ENCODE measurements at places on chromosomes 11 and 22.

- DNase-seq = no peak
These were observed 627 bp downstream of the DNAJC4 start for GRCh38 chr11:64230985-64231365.

DNA sequence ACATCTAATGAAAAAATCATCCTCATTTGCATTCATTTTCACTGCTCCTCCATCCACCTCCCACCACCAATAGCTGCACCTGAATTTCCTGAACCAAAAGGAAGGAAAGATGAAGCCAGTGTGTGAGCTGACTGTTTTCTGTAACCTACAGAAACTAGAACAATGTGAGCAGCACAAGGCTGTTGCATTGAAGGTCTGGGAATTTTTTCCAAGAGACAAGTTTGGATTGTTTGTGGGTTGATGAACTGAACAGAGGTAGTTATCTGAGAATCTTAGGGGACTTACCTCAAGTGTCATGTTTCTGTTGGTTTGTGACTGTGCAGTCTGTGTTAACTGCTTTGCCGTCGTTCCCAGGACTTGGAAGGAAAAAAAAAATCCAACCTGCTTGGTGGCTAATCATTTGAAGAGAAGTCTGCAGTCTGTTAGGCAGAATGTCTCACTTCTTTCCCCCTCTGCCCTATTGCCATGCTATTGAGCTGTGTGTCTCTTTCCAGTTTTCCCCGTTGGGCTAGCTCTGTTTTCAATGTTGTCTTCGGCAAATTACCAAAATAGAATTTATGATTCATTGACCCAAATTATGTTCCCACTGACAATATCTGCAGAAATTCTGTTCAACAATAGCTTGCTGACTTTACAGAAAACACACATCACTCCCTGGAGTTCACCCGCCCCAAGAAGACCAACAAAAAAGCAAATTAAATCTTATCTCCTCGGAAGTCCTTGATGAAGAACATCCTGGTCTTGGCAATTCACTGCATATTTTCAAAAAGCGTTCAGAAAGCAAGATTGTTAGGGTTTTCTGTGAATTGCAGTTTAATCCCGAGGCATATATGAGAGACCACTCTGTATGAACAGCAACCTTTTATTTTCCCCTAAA, 76.0 kb downstream of the SC5D start:
- no peak for DNase-seq

GRCh38 chr11:114321621-114322257, 25.5 kb downstream of the NNMT start:
- DNase-seq = no peak

- no peak for DNase-seq
These were observed 1676.0 kb upstream of the RAG2 start for GRCh38 chr11:38274031-38274430.

- DNase-seq = no peak
These were observed 47.8 kb upstream of the ALX4 start for GRCh38 chr11:44357711-44358110.

- DNase-seq = no peak
These were observed 61.3 kb upstream of the BARX2 start for GRCh38 chr11:129314371-129314770.

- DNase-seq = no peak
These were observed 129.2 kb upstream of the MTMR2 start for GRCh38 chr11:96052921-96053651.

- DNase-seq = no peak
These were observed 67.3 kb downstream of the PPFIBP2 start for GRCh38 chr11:7581021-7581590.

DNA sequence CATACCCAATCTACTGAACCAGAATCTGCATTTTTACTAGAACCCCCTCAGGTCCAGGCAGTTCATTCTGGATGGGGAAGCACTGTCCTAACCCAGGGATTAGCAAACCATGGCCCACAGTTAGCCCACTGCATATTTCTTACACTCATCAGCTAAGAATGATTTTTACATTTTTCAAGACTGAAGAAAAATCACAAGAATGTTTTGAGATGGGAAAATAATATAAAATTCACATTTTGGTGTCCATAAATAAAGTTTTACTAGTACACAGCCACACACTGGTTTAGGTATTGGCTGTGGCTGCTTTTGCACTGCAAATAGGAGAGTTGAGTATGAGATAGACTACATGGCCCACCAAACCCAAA, 59.4 kb downstream of the PPFIBP2 start:
- no peak for DNase-seq

DNA sequence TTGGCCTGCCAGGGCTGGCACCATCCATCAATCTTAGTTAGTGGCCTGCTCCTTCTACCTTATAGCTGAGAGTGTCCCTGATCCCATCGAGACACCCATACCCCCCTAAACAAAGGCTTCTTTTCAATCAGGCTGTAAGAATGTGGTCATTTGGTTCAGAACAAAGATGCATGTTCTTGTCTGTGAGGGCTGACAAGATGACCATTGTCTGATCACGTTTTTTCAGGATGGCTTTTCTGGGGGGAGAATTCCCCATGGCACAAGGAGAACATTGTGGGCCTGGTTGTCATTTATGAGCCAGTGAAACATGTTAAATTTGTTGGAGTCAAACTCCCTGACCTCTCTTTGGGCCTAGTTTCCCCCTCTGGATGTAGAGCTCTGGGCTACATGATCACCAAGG, 160.4 kb downstream of the INSC start:
- no peak for DNase-seq

DNA sequence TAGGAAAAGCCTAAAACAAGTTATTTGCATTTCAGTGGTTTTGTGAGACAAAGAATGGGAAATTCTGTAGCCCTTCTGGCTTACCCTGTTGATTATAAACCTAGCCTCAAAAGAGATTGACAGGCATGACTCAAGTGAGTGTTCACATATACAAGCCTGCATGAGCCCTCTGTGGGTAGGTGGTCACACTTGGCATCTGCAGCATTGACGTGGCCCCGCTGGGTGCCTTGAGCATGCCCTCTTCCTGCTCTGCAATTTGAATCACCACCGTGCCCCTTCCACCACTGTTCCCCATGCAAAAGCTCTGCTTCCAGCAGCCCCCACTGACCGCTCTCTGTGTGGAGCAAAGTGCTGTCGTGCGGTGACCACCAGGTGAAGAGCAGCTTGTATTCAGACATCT, 21.0 kb upstream of the ADSL start:
- no peak for DNase-seq

GRCh38 chr11:20762980-20763379, 93.6 kb downstream of the NELL1 start:
- DNase-seq = no peak

DNA sequence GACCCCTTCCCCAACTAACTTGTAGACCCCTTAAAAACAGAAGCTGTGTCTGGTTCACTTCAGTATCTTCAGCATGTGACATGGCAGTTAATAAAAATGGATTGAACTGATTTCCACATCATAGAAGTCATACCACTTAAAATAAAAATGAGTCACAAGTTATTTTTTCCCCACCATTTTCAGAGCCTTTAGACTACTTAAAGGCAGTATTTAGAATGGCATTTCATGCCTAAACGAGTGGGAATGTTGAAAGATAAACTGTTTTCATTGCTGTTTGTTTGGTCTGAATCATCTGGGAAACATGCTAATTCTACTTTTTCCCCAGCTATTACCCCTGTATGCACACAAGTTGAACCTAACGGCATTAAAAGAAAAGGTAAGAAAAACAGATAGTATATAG, 324.0 kb downstream of the RAB38 start:
- DNase-seq = no peak

DNA sequence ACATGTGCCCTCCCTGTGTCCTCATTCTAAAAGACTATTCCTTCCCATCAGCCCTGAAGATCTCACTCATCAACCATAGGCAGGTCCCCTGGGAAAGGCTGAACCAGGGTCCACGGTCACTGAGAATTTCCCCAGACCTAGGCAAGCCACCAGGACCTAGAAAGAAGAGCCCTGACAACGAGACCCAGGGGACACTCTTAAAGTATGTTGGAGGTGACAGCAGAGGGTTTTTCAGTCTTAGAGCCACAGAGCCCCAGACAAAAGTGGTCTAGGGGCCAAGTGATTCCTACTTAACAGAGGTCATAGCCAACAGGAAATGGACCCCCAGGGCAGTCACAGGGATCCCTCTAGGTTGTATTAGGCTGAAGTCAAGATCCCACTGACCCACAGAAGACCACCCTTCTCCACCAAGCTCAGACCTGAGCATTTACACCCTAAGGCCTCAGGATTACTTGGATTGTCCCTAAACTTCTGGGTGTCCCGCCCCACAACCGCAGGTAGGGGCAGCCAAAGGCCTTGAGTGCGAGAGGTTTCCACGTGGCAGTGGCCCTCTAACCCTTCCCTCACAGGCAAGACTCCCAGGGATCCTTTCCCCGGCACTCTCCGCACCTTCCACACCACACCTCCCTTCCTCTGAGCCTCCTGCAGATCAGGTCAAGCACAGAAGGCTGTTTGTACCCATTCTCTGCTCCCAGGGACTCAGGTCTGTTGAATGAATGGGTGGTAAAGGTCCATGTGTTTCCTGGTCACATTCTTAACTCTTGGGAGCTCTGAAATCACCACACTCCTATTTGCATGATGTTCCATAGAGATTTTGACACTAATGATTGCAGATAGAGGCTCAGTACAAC, 12.3 kb downstream of the POU2AF1 start:
- no peak for DNase-seq

GRCh38 chr22:20881231-20881630, 22.4 kb downstream of the SNAP29 start:
- DNase-seq = no peak

GRCh38 chr11:67052891-67053290, 3.8 kb upstream of the RHOD start:
- no peak for DNase-seq

GRCh38 chr11:72947229-72947628, 133.0 kb downstream of the ATG16L2 start:
- DNase-seq = no peak

GRCh38 chr11:75823946-75824345, 8.9 kb downstream of the UVRAG start:
- no peak for DNase-seq

GRCh38 chr11:95033051-95033450, 8.0 kb downstream of the KDM4E start:
- no peak for DNase-seq

DNA sequence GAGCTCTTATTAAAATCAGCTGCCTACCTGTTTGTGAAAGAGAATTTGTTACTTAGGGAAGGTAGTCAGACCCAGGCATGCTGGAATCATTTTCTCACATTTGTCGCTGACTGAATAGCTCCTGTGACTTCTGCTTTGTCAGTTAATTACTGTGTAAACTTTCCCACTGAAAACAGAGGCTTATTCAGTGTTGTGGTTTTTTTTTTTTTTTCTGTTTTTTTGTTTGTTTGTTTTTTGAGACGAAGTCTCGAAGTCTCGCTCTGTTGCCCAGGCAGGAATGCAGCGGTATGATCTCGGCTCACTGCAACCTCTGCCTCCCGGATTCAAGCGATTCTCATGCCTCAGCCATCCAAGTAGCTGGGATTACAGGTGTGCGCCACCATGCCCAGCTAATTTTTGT, 5.6 kb upstream of the LDLRAD3 start:
- no peak for DNase-seq

- DNase-seq = no peak
These were observed 44.2 kb downstream of the MRE11 start for GRCh38 chr11:94449437-94449836.

- no peak for DNase-seq
These were observed 205.5 kb downstream of the DSCAML1 start for GRCh38 chr11:117591316-117592039.

DNA sequence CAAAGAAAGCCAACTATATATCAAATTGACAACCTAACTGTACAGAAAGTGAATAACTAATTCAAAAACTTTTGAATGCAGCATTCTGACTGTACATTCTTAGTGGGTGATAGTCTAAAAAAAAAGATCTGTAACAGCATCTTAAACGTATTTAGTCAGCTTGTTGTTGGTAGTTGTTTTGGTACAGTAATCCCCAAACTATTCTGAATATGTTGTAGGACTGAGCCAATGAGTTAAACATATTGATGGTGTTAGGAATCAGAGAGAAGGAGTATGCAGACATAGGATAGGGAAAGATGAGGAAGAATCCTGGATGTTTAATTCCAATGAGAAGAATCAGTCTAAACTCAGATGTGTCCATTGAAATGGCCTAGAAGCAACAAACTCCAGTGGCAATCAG, 41.9 kb upstream of the KIRREL3 start:
- no peak for DNase-seq

- DNase-seq = no peak
These were observed 1.7 kb downstream of the TYMP start for GRCh38 chr22:50527921-50528681.

DNA sequence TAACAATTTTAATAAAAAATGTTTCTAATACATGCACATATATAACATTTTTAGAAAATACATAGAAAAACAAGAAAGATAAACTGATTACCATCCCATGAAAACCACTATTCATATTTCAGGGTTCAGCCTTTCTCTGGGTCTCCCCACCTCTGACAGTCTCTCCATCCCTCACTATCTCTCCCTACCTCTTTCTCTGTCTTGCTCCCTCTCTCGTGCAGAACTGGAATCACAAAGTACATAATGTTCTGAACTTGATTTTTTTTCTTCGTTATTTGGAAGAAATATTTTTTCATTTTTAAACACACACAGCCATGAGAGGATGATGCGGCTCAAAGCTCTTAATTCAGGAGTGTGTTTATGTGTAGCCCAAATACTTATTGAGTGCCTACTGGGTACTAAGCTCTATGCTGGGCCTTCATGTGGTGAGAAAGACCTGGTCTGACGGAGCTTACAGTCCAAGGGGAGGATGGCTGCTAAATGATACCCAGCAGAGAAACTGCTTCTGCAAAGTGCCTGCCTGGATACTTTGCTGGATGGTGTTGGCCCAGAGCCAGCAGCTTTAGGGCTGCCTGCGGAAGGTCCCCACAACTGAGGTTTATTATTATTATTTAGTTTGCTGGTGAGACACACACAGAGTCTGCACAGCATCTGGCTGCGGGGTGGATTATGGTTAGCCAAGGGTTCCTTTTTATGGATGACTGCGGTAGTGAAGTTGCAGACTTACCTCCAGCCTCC, 42.6 kb downstream of the SC5D start:
- no peak for DNase-seq

DNA sequence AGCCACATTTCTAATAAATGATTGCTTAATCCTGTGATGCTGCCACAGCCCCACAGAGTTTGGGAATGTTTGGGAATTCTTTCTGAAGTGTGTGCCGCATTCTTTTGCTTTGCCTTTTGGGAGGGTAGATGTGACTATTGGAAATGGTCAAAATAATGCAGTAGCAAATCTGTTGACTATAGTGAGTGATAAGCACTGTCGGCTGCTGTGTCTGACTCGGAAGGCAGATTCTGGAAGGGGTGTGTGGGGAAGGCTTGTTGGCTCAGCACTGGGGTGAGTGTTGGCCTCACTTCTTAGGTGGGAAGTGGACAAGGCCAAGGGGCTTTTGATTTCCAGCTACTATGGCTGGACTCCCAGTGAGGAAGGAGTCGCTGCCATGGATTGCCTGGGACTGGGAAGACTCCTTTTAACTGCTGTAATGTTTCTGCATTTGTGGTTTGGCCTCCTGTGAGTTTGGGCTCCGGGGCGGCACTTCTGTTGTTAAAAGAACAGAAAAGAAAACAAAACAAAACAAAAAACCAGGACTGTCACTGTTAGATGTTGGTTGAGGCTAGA, 20.1 kb downstream of the ZBTB16 start:
- no peak for DNase-seq

GRCh38 chr22:43520632-43521039, 108.8 kb downstream of the MPPED1 start:
- DNase-seq = no peak

Data from activated B cell treated with CpG ODN at 0.5 μM for 24 hours (primary cell).